ENCODE measurements at places on chromosomes 5 and 9.

- no peak for DNase-seq
These were observed 219.4 kb upstream of the GLRA1 start for GRCh38 chr5:152144030-152144429.

- DNase-seq = no peak
These were observed 140.3 kb upstream of the IRX2 start for GRCh38 chr5:2891781-2892180.

- DNase-seq = no peak
These were observed 12.2 kb upstream of the CARD19 start for GRCh38 chr9:93083592-93084470.

GRCh38 chr5:150067405-150067960 lies 18.9 kb downstream of the CSF1R start:
- DNase-seq = no peak

GRCh38 chr5:72007336-72008111 lies 99.8 kb upstream of the MAP1B start:
- DNase-seq = no peak

GRCh38 chr5:82330530-82331270 lies 52.5 kb upstream of the RPS23 start:
- DNase-seq = no peak

DNA sequence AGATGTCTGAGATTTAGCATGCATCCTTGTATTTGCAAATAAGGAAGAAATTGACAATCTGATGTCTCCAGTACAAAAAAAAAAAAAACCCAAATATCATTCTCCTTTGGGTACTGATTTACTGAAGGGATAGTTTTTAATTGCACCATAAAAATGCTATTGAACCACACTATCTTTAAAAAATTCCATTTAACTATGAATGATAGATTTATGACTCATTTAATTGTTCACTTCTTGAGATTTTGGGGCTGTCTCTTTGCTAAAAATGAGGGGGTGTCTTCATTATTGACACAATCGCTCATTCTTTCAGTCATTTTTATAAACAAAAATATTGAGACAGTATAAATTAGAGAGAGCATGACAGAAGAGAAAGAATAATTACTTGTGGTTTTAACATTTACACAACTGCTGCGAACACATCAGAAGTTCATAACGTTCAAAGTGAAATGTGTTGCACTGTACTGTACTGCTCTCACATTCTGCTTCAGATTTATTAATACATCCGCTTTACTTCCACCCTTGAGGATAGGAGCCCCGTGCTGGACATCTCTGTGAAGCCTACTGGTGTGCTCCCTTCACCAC lies 142.3 kb downstream of the MEF2C start:
- no peak for DNase-seq

GRCh38 chr5:85030316-85031084 lies 645.8 kb upstream of the EDIL3 start:
- DNase-seq = no peak

All from NCI-H1092 treated with DMSO at 0.1 percent for 48 hours (cell line).